ENCODE measurements at places on chromosomes 4 and X. TPM values are rescaled to one million over a fixed set of nuclear protein-coding genes. Genes with fewer than 3 reads are reported as not detected.

MMGT1 gene
- total RNA-seq: 22.0 TPM

PLP1 gene
- 3.4 TPM for total RNA-seq

SPOCK3 gene
- total RNA-seq: not detected

UCHL1 gene
- 21.3 TPM for total RNA-seq

EMCN gene
- 27.5 TPM for total RNA-seq

MGARP gene
- total RNA-seq: 3.8 TPM

PDLIM3 gene
- total RNA-seq: 25.3 TPM

DNA sequence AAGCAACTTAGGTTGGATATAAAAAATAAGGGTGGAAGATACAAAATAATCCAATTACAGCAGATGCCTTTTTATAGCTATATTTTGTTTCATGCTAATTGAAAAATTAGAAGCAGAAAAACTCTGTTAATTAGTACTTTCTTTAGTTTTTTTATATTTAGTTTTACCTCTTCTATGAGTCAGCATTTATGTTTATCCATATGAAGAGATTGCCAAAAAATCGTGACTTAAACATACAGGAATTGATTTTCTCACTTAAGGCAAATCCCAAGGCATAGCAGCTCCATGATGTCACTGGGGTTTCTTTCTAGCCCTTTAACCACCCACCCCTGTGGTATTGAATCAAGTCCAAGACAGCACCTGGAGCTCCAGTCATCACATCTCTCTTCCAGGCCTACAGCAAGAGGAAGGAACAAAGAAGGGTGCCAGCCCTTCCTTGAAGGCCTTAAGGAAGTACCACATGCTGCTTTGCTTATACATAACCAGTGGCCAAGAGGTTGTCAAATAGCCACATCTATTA lies 365.8 kb upstream of the TENM3 start:
- no peak overlapping the region for H3K4me3 ChIP-seq
- no peak overlapping the region for H3K27ac ChIP-seq
- H3K36me3 ChIP-seq: no peaks in the 10 kb centered on the region
- no peaks in the 10 kb centered on the region for H3K4me1 ChIP-seq
- DNase-seq: no peak

GRCh38 chr4:84647312-84647884 lies 64.5 kb downstream of the CDS1 start:
- DNase-seq: no peak
- no peak overlapping the region for H3K27ac ChIP-seq
- H3K36me3 ChIP-seq: no peaks in the 10 kb centered on the region
- no peaks in the 10 kb centered on the region for H3K4me1 ChIP-seq
- H3K27me3 ChIP-seq: no peaks in the 10 kb centered on the region

GRCh38 chr4:118034053-118034785 lies at the start of gene NDST3:
NDST3 (plus strand) TSS chr4:118034486; CDS start chr4:118053911, 19,425 bp downstream.
- H3K27ac ChIP-seq: no peak within 1 kb of the TSS
- H3K36me3 ChIP-seq: no peaks in the 10 kb centered on the region
- no peaks in the 10 kb centered on the region for H3K4me1 ChIP-seq
- no peaks in the 10 kb centered on the region for H3K27me3 ChIP-seq
- H3K4me3 ChIP-seq: peak within 1 kb of the TSS; percentile 37

DNA sequence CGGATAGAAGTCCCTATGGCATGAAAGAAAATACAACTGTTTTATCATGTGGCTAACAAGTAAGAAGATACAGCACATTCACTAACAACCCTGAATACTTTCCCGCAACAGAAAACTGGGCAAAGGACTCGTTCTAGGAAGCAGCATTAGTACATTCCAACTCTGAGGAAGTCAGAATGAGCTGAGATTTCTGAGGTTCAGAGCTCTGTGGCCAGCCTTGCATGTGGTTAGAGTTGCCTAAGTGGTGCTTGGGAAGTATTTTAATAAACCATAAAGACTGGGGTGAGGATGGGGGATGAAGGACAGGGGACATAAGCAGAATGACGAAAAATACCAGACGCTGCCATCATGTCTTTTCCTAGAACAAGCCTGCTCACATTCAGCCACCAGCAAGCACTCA lies 82.2 kb downstream of the EFHC2 start:
- H3K36me3 ChIP-seq: no peaks in the 10 kb centered on the region
- no peaks in the 10 kb centered on the region for H3K27me3 ChIP-seq
- H3K4me3 ChIP-seq: no peak overlapping the region
- no peak overlapping the region for H3K27ac ChIP-seq
- H3K4me1 ChIP-seq: no peaks in the 10 kb centered on the region

- no peaks in the 10 kb centered on the region for H3K36me3 ChIP-seq
- no peak overlapping the region for H3K27ac ChIP-seq
- no peaks in the 10 kb centered on the region for H3K4me1 ChIP-seq
- no peak for DNase-seq
These were observed 76.0 kb upstream of the FAM47B start for GRCh38 chrX:34866646-34867045.

GRCh38 chrX:149145845-149146285 lies 359.2 kb downstream of the IDS start:
- H3K27ac ChIP-seq: no peak overlapping the region
- DNase-seq: no peak
- no peaks in the 10 kb centered on the region for H3K36me3 ChIP-seq
- no peaks in the 10 kb centered on the region for H3K27me3 ChIP-seq

GRCh38 chr4:15003401-15003890 lies 1.2 kb downstream of the CPEB2 start:
- H3K27ac ChIP-seq: peak overlapping the region; percentile 100
- DNase-seq: peak; percentile 62
- no peaks in the 10 kb centered on the region for H3K36me3 ChIP-seq
- H3K27me3 ChIP-seq: no peaks in the 10 kb centered on the region
- peak overlapping the region; percentile 98 for H3K4me3 ChIP-seq

DNA sequence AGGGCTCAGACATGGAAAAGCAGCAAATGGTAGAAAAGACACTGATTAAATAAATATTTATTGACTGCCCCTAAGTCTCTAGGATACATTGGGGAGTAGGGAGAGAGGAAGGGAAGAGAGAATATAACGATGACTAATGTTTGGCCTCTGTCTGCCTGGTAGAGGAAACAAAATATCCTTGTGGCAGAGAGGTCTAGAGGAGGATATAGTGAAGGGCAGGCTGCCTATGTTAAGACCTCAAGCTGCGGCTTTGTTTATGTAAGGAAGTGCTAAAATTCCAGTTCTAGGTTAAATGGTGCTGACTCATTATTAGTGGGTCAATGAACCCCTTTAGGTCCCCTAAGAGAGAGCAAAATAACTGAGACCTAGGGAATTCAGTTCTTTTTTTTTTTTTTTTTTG lies 427.3 kb upstream of the FTHL17 start:
- DNase-seq: no peak
- no peaks in the 10 kb centered on the region for H3K36me3 ChIP-seq
- H3K4me1 ChIP-seq: no peaks in the 10 kb centered on the region
- no peak overlapping the region for H3K27ac ChIP-seq
- no peak overlapping the region for H3K4me3 ChIP-seq
- no peaks in the 10 kb centered on the region for H3K27me3 ChIP-seq

- H3K27ac ChIP-seq: no peak overlapping the region
- no peaks in the 10 kb centered on the region for H3K4me1 ChIP-seq
- DNase-seq: no peak
- H3K36me3 ChIP-seq: no peaks in the 10 kb centered on the region
- no peaks in the 10 kb centered on the region for H3K27me3 ChIP-seq
These were observed 63.1 kb downstream of the RELL1 start for GRCh38 chr4:37623125-37623524.

- H3K4me1 ChIP-seq: no peaks in the 10 kb centered on the region
- DNase-seq: no peak
- H3K27me3 ChIP-seq: no peaks in the 10 kb centered on the region
- H3K4me3 ChIP-seq: no peak overlapping the region
- no peak overlapping the region for H3K27ac ChIP-seq
- no peaks in the 10 kb centered on the region for H3K36me3 ChIP-seq
These were observed 5.9 kb downstream of the LAMP2 start for GRCh38 chrX:120463241-120463640.

DNA sequence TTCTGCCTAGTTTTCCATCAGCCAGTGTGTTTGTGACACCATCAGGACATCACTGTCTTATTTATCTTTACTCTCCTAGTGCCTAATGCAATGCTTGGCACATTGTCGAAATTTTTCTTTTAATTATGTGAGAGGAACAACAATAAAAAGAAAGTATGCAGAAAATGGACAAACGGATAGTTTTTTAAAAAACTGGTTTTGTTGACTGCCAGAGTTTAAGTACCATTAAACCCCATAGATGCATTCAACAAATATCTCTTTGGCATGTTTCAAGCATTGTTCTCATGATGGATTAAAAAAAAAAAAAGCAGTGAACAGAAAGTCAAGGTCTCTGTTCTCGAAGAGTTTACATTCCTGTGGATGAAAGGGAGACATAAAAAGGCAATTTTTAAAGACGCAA lies 398.4 kb downstream of the PPP3CA start:
- no peaks in the 10 kb centered on the region for H3K4me1 ChIP-seq
- H3K4me3 ChIP-seq: no peak overlapping the region
- no peak overlapping the region for H3K27ac ChIP-seq

- H3K4me3 ChIP-seq: no peak overlapping the region
- no peaks in the 10 kb centered on the region for H3K27me3 ChIP-seq
- H3K36me3 ChIP-seq: peaks cover 6% of the 10 kb centered on the region
- no peaks in the 10 kb centered on the region for H3K4me1 ChIP-seq
- no peak for DNase-seq
- no peak overlapping the region for H3K27ac ChIP-seq
These were observed 38.2 kb upstream of the MTNR1A start for GRCh38 chr4:186593587-186593973.

DNA sequence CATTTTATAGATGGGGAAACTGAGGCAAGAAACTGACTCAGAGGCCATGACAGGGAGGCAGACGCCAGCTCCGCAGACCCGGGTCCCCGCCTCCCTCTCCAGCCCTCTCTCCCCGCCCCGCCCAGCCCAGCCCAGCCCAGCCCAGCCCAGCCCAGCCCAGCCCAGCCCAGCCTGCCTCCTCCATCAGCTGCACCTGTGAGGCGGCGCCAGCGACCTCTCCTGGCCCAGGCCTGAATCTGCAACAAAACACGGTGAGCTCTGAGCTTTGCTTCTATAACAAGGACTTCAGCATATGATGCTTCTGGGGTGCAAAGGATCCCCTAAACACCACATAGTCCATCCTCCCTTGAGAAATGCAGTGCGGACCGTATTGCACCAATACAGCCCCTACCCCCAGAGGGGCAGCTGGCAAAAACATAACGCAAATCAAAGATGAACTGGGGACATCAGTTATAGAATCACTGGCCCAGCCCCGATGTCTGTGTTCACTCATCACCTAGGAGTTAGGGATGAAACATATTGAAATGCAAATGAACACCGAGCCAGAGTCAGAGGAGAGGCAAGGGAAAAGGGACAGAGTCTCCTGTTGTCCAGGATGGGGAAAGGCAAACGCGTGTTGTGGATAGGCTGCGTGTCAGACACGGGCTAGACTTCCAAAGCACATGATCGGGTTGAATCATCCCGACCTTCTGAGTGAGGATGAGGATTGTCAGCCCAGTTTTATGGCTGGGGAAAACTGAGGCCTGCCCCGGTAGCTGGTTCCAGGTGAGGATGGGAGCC lies 216.1 kb upstream of the PSAPL1 start:
- H3K4me3 ChIP-seq: no peak overlapping the region
- no peaks in the 10 kb centered on the region for H3K4me1 ChIP-seq
- H3K36me3 ChIP-seq: no peaks in the 10 kb centered on the region

DNA sequence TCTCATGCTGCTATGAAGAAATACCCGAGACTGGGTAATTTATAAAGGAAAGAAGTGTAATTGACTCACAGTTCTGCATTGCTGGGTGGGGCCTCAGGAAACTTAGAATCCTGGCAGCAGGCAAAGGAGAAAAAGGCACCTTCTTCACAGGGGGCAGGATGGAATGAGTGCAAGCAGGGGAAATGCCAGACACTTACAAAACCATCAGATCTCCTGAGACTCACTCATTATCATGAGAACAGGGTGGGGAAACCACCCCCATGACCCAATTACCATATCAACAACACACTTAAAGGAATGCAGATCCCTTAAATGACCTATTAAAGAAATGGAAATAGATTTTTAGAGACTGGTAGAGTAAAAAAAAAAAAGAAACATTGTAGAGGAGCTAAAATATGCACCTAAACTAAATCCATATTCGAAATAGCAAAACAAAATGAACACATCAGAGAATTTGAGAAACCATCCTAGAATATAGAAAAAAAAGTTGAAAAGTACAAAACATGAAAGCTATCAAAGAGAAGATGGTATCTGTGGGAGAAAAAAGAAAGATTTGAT lies 104.3 kb upstream of the UGT8 start:
- no peak overlapping the region for H3K4me3 ChIP-seq
- H3K27me3 ChIP-seq: no peaks in the 10 kb centered on the region
- no peak overlapping the region for H3K27ac ChIP-seq
- H3K36me3 ChIP-seq: no peaks in the 10 kb centered on the region

- no peaks in the 10 kb centered on the region for H3K36me3 ChIP-seq
- no peaks in the 10 kb centered on the region for H3K4me1 ChIP-seq
- H3K27me3 ChIP-seq: no peaks in the 10 kb centered on the region
- no peak overlapping the region for H3K4me3 ChIP-seq
These were observed 133.1 kb downstream of the CORIN start for GRCh38 chr4:47704693-47705325.

DNA sequence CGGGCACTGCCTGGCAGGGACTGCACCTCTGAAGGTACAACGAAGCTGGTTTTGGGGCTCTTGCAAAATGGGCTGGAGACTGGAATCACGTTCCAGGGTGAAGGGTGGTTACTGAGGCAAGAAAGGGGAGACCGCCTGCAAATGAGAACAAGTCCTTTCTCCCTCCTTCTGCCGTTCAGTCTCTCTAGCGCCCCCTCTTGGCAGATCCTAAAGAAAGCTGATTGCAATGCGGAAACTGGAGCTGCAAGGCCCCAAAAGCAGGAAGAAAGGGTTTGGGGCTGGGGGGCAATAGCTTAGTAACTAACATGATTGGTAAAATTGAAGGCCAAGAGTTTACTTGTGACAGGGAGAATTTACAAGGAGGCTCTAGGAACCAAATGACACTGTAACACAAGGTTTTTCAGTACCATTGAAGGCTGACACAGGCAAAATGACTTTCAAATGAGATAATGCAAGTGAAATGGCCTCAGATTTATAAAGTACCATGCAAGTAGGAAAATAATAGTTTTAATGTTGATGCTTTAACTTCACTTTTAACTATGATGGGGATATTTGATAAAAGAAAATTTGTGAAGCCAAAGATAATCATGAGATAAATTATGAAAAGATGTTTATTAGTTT lies 222.7 kb upstream of the HAND2 start:
- no peak overlapping the region for H3K27ac ChIP-seq
- no peak for DNase-seq
- H3K36me3 ChIP-seq: no peaks in the 10 kb centered on the region
- no peaks in the 10 kb centered on the region for H3K27me3 ChIP-seq

- no peak overlapping the region for H3K27ac ChIP-seq
- DNase-seq: no peak
- H3K36me3 ChIP-seq: no peaks in the 10 kb centered on the region
- H3K4me3 ChIP-seq: no peak overlapping the region
- H3K4me1 ChIP-seq: no peaks in the 10 kb centered on the region
These were observed 33.9 kb downstream of the MGARP start for GRCh38 chr4:139246166-139246565.

DNA sequence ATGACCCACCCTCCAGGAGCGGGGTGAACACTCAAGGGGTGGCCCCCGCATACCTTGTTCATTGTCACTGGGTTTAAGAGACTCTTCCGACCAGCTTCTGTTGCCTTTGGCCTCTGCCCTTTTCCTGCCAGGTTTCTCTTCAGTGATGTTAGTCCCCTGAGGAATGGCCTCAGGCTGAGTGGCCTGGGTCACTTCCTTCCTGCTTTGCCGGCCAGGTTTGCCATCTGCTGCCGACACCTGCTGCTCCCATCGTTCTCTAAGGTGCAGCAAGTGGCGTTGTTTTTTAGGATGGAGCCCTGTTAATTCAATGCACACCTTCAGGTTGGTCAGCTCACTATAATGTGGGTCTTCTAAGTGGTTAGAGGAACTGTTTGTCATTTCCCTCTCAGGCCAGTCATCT lies 34.2 kb downstream of the BCOR start:
- H3K4me1 ChIP-seq: no peaks in the 10 kb centered on the region
- H3K4me3 ChIP-seq: no peak overlapping the region

GRCh38 chr4:181968371-181968770 lies 274.8 kb upstream of the TENM3 start:
- H3K27me3 ChIP-seq: no peaks in the 10 kb centered on the region
- H3K27ac ChIP-seq: no peak overlapping the region
- H3K4me1 ChIP-seq: no peaks in the 10 kb centered on the region
- no peak overlapping the region for H3K4me3 ChIP-seq
